ENCODE measurements at places on chromosomes 6 and 20.

DNA sequence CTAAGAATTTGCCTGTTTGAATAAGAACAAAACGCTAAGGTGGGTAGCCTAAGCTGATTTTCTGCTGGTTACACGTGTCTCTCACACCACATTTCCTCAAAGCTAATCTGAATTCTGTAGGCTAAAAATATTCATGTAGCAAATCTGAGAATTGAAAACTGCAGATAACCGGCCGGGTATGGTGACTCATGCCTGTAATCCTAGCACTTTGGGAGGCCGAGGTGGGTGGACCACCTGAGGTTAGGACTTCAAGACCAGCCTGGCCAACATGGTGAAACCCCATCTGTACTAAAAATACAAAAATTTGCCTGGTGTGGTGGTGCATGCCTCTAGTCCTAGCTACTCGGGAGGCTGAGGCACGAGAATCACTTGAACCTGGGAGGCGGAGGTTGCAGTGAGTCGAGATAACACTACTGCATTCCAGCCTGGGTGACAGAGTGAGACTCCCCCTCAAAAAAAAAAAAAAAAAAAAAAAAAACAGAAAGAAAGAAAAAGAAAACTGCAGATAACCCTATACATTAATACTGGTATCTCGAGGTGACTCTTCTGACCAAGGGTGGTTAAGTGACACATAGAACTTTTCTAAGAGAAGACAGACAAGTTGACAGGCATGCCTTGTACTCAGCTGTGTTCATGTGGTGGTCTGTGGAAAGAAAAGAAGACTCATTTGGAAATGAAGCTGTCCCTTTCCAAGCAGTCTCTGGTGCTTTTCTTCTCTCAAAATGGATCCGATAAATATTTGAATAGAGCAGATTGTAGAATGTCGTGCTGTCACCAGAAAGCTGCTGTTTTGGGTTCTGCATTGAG is 24.7 kb upstream of the ASXL1 start:
- DNase-seq, result peak; percentile 24

- no peak for DNase-seq
Observed at GRCh38 chr20:1813674-1814635, 81.3 kb upstream of the SIRPA start.

- DNase-seq, result no peak
Observed at GRCh38 chr20:61746781-61747180, 318.9 kb downstream of the TAF4 start.

- DNase-seq, result peak; percentile 73
Observed at GRCh38 chr6:16762550-16763477, 1.6 kb upstream of the ATXN1 start.

DNA sequence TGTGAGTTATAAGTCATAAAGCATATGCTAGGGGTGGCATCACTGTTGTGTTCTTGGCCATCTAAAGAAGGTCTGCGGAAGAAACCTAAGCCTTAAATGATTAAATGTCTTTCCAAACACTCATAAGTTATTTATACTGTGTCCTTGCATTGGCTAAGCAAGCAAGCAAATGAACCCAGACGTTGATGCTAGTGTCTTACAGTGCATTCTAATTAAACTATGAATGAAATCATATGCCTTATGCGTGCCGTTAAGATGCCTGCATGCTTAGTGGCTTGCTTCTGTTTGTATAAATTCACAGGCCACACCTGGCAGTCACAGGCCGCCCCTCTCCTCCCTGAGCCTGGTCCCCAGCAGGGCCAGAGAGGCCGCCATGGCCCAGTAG is 49.9 kb downstream of the RIN2 start:
- DNase-seq, result no peak

- no peak for DNase-seq
Observed at GRCh38 chr20:44649126-44649525, 2.4 kb downstream of the ADA start.

DNA sequence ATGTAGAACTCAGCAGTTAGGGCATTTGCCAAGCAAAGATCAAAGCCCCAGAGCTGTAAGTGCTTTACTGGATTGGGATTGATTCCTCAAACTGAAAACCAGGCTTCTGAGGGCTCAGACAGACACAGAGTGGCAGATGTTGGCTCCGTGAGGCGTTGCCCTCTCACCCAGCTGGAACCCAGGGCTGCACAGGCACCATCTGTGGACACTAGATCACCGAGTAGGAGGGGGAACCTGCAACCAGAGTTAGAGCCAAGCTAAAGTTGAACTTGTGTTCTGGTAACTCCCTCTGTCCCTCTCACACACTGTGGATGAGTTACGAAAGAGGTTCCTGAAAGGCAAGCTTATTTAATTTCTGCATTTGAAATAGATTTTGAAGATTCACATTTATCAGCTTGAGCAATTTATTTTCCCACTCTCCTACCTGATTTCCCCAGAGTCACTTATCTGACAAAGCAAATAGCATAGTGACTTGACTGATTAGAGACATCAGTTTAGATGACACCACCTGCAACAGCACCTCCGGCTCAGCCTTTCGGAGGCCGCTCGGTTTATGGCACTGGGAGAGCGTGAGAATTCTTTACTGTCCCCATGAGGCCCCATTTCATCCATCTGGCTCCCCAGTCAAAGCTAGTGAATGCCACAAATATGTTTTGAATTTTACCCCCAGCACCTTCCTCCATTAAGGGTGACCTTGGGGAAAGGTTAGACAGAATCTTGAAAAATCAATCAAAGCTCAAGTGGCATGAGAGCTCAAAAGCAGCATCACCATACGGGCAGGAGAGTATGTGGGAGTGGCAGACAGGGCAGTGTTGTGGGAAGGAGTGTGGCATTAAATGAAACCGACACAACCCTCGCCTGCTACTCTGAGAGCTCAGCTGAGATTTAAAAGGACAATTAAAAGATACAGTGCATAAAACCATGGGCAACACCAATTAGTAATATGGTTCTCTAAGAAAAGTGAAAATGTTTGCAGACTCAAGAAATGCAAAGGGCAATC is 48.5 kb downstream of the RPF2 start:
- no peak for DNase-seq

- DNase-seq, result no peak
Observed at GRCh38 chr20:38537176-38537575, 43.8 kb upstream of the ADIG start.
